Immature natural killer cell (primary cell): ENCODE measurements at places on chromosomes 1 and 21.

GRCh38 chr1:221473411-221473810 is 268.5 kb downstream of the DUSP10 start:
- DNase-seq: no peak

GRCh38 chr1:12229835-12230548 is at the start of gene VPS13D:
Gene VPS13D (plus strand): TSS chr1:12230030. CDS start chr1:12234267, 4,237 bp downstream.
- DNase-seq: peak; percentile 83

GRCh38 chr1:205346956-205347574 is 9.7 kb downstream of the KLHDC8A start:
- DNase-seq: no peak

DNA sequence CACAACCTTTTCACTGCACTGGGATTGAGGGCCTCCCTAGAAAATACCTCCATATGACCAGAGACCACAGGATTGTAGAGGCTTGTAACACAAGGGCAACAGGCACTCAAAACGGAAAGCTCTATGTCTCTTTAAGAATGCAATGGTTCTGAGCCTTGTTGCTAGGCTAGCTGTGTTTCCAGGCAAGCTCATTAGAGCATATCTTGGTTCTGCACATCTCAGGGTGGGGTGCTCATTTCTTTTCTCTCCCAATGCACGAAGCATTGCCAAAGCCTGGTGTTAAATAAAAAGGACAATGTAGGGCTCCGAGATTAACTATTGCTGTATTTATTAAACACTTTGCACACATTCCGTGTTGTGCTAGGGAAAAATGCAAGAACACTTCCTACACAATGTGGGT is 315.9 kb downstream of the PRDM2 start:
- DNase-seq: no peak

- no peak for DNase-seq
These were observed 28.2 kb downstream of the RUNX1 start for GRCh38 chr21:35020902-35021301.

DNA sequence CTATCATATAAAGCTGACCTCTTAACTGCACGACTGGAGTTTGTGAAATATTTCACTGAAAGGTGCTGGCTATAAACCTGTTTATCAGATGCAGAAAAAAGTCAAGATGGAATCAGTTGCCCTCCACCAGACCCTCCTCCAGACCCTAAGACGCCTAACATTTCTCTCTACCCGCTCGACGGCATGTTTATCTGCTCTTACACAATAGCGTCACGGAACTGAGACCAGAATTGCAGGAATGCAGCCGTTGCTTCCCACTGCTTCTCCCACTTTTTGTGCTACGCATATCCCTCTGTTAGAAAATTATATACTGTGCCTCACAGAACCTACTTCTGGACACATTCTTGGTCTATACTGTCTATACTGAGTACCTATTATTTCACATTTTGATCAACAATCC is 28.2 kb upstream of the FAM131C start:
- DNase-seq: no peak

GRCh38 chr21:40587736-40588346 is 259.1 kb downstream of the DSCAM start:
- DNase-seq: no peak

DNA sequence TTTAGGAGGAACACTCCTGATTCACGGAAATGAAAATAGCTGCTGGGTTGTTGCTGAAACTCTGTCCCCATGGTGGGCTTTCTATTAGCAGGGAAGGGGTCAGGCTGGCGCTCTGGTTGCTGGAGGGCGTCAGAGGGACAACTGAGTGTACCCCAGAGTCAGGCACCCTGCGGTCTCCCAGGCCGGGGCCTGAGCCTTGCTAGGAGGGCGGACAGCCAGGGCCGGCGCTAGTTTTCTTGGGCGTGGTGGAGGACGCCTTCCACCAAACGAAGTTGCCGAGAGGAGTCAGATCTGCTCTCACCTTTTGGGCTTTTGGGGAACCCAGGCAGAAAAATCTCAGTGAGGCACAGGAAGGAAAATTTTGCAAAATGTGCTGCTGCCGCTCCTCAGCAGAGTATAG is 54.8 kb downstream of the NGF start:
- DNase-seq: no peak

DNA sequence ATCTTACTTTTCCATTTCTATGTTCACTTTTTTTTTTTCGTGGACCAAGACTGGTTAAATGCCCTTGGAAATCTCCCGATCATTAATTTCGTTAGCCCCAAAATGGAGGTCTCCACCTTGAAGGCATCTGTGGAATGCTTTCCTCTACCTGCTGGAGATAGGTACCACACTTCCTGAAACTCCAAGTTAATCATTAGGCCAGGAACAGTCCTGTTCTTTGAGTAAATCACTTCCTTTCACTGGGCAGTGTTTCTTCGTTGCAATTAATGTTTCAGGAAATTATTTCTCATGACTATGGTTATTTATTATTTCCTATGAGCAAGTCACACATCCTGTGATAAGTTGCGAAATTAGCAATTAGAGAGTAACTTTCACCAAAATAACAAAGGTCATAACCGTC is 225.2 kb upstream of the LYPLAL1 start:
- DNase-seq: no peak
